A375 (cell line): ENCODE measurements at places on chromosomes 1 and 21. TPM values are rescaled to one million over a fixed set of nuclear protein-coding genes. Genes with fewer than 3 reads are reported as not detected.

NEGR1 gene
- total RNA-seq = 5.1 and 6.7 TPM in 2 replicates

CASQ1 gene
- not detected in 2 replicates for total RNA-seq

PPIAL4G gene
- total RNA-seq = not detected in 2 replicates

LAMB3 gene
- total RNA-seq = 14.7 and 24.7 TPM in 2 replicates

SH2D1B gene
- total RNA-seq = 3.0 TPM in 2 replicates

RNF186 gene
- not detected in 2 replicates for total RNA-seq

CD1D gene
- 1.5 and 1.8 TPM in 2 replicates for total RNA-seq

SUSD4 gene
- 0.13 and 0.26 TPM in 2 replicates for total RNA-seq

S100A7 gene
- total RNA-seq = not detected in 2 replicates

SFT2D2 gene
- 38.2 and 44.0 TPM in 2 replicates for total RNA-seq

XCL1 gene
- total RNA-seq = 0.49 and 0.98 TPM in 2 replicates

AMY1A gene
- not detected in 2 replicates for total RNA-seq

ATP1A4 gene
- total RNA-seq = not detected in 2 replicates

HPCAL4 gene
- 0.11 and 0.19 TPM in 2 replicates for total RNA-seq

GUCA2B gene
- not detected in 2 replicates for total RNA-seq

ARHGAP30 gene
- total RNA-seq = 1.1 and 2.7 TPM in 2 replicates

PWP2 gene
- 28.7 and 37.9 TPM in 2 replicates for total RNA-seq

SLAMF9 gene
- 1.8 and 3.1 TPM in 2 replicates for total RNA-seq

AMY1C gene
- total RNA-seq = not detected in 2 replicates

DEPDC1 gene
- 20.3 and 20.4 TPM in 2 replicates for total RNA-seq

GPR25 gene
- total RNA-seq = not detected in 2 replicates

DVL1 gene
- 115 TPM in 2 replicates for total RNA-seq

PANK4 gene
- total RNA-seq = 29.5 and 31.4 TPM in 2 replicates

ITLN2 gene
- 0.15 TPM in 1 of 2 replicates, not detected in the other for total RNA-seq

WDR64 gene
- not detected in 2 replicates for total RNA-seq

CHODL gene
- not detected in 2 replicates for total RNA-seq

TLR5 gene
- total RNA-seq = 0.04 and 0.96 TPM in 2 replicates

PADI4 gene
- total RNA-seq = not detected in 2 replicates

CACNA1E gene
- 0.04 and 0.24 TPM in 2 replicates for total RNA-seq

DYRK3 gene
- total RNA-seq = 27.2 and 28.6 TPM in 2 replicates

PDIK1L gene
- 4.8 and 5.0 TPM in 2 replicates for total RNA-seq

MARCKSL1 gene
- 151 and 153 TPM in 2 replicates for total RNA-seq

SPATA6 gene
- 13.4 and 14.6 TPM in 2 replicates for total RNA-seq

DNALI1 gene
- 0.41 TPM in 1 of 2 replicates, not detected in the other for total RNA-seq

SAMSN1 gene
- total RNA-seq = not detected in 2 replicates

LAMC2 gene
- total RNA-seq = 2.1 and 4.1 TPM in 2 replicates

SDC3 gene
- 42.8 and 49.1 TPM in 2 replicates for total RNA-seq

MARK1 gene
- 3.4 and 4.5 TPM in 2 replicates for total RNA-seq

SSX2IP gene
- total RNA-seq = 14.9 and 18.2 TPM in 2 replicates

OPRD1 gene
- 6.7 and 6.9 TPM in 2 replicates for total RNA-seq

FBLIM1 gene
- total RNA-seq = 3.1 and 4.5 TPM in 2 replicates

POGZ gene
- 29.7 and 35.7 TPM in 2 replicates for total RNA-seq

SLC45A1 gene
- total RNA-seq = 0.57 and 0.85 TPM in 2 replicates

MYBPH gene
- not detected in 2 replicates for total RNA-seq

OR10Z1 gene
- not detected in 2 replicates for total RNA-seq

GPR52 gene
- total RNA-seq = 2.3 TPM in 1 of 2 replicates, not detected in the other

KRTAP19-1 gene
- not detected in 2 replicates for total RNA-seq

MFSD2A gene
- 20.3 and 20.9 TPM in 2 replicates for total RNA-seq

BMP8B gene
- total RNA-seq = 10.3 and 10.9 TPM in 2 replicates

SYT11 gene
- 18.9 and 20.1 TPM in 2 replicates for total RNA-seq

EFNA3 gene
- 2.5 and 3.0 TPM in 2 replicates for total RNA-seq

ST6GALNAC5 gene
- 0.38 and 2.3 TPM in 2 replicates for total RNA-seq

RERE gene
- total RNA-seq = 30.5 and 42.2 TPM in 2 replicates

PLA2G5 gene
- not detected in 2 replicates for total RNA-seq

RGS7 gene
- total RNA-seq = 2.8 and 4.0 TPM in 2 replicates

LINGO4 gene
- not detected in 2 replicates for total RNA-seq

MX2 gene
- total RNA-seq = 58.7 and 63.4 TPM in 2 replicates
